ENCODE measurements at places on chromosomes 12 and 14. TPM values are rescaled to one million over a fixed set of nuclear protein-coding genes. Genes with fewer than 3 reads are reported as not detected.

Gene C14orf93
- 9.8 TPM for total RNA-seq

Gene PPFIA2
- not detected for total RNA-seq

Gene IFI27L1
- total RNA-seq, result 9.6 TPM

Gene JPH4
- total RNA-seq, result under 0.01 TPM

Gene GARIN6
- not detected for total RNA-seq

Gene RAB3IP
- 3.0 TPM for total RNA-seq
